COLO829 (cell line): ENCODE measurements at places on chromosomes 6 and 20.
A peak's percentile ranks its signal among the peaks of the same experiment; 100 is the strongest.

DNA sequence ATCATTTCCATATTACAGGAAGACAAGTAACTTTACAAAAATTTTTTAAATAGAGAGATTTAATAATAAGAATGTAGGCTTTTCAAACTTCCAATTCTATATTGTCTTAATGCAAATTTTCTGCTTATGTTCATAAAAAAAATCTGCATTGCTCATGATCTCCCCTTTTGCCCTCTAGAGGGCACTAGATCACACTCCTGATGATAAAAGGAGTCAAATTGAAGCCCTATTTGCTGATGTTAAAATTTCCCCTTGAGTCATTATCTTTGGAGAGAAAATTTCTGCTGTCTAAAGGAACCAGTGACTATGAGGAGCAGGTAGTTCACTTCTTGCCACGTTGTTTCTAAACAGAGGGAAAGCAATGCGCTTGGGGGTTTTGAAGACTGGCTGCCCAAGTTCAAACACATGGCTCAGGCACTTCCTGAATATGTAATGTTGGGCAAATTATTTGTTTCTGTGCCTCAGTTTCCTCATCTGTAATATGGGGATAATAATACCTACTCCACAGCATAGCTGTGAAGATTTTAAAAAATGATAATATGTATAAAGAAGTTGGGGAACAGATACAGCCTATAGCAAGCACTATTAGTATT, 874.2 kb downstream of the TFAP2A start:
- peak; percentile 69 for DNase-seq

DNA sequence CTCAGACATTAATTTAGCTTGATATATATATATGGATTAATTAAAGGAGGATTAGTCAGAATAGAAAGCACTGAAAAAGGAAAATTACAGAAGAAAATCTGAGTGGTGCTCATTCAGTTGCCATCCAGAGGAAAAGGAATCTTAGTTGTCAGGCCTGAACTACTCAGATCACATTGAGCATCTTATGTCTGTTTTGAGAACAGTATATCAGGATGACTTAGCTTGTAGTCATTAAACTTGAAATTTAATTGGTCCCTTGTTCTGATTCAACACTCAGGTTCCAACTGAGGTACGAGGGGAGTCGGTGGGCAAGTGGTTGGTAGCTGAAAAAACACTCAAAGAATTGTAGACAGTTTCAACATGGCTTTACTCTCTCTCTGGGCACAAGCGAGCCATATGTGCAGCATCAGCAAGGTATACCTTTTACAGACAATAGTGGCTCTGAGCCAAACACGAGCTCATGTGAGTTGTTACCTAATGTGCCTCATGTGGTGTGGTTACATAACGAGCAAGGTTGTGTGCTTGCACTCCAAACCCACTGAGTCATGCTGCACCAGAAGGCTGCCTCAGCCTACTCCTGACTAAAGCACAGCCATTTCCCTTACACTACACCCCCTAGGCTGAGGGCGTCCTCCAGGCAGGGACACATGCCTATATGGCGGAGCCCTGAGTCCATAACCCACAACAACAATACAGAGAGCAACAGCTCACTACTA, 73.0 kb upstream of the HMGN3 start:
- no peak for DNase-seq

GRCh38 chr6:137659871-137660270, 165.7 kb upstream of the OLIG3 start:
- no peak for DNase-seq

DNA sequence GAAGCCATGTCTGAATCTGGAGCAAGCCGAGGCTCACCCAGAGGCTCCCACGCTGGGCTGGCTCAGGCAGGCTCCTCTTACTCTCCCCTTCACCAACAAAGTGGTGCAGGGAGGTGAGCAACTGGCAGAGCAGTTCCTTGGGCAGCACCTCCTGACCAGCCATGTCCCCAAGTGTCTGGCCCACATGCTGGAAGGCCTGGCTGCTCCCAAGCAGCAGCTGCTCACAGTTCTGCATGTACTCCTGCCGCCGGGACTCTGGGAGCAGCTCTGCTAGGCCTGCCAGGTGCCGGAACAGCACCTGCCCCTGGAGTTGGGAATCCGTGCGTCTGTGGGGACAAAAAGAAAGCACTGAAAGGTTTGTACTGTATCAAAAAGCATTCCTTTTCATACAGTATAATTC, 57.1 kb upstream of the LYRM2 start:
- no peak for DNase-seq

- no peak for DNase-seq
Observed at GRCh38 chr6:31402324-31403282, 792 bp upstream of the MICA start.

DNA sequence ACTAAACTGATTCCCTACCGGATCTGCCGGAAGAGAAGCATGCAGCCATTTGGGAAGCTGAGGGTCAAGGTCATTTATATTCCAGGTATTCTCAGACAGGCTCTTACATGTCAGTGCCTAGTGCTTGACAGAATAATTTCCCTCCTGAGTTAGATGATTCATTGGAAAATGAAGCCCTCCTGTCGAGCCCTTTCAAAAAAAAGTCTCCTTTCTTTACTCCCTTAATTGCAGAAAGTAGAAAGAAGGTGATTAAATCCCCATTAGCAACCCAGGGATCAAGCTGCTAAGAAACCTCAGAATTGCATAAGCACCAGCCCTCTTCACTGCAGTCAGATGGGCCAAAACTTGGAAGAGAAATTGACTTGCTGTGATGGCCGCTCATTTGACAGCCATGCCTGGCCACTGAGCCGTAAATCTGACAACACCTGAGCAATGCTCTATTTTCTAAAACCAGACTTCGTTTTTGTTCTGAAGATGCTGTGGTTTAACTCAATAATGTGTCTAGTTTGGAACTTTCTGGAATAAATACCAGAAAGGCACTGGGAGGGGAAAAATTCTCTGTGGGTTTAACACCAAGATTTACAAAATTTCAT, 61.0 kb upstream of the ARMH2 start:
- DNase-seq: no peak

- DNase-seq: no peak
Observed at GRCh38 chr20:15439551-15439950, 1102.1 kb upstream of the FLRT3 start.

DNA sequence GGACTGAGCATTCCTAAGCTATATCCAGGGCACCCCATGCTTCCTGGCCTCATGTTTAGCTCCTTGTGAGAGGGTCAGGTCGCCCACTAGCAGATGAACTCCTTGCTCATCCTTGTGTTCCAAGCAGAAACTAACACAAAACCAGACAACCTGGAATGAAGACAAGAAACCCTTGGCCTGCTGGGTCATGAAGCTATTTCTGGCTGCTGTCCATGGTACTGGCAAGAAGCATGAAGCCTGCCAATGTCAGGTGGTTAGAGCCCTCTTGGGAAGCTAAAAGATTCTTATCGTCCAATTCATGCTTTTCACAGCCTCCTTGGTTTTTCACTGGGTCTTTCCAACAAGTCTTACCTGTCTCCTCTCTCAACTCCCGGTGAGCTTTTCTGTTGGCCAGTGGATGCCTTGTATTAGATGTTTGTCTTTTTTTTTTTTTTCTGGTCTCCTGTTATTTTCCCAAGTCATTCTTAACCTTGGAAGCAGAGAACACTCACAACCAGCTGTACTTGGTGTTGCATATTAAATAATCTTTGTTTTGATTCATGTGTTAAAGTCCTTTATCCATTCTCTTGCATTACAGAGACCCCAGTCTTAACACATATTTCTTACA, 180.3 kb downstream of the ANKRD60 start:
- peak; percentile 61 for DNase-seq

GRCh38 chr6:117389227-117390057, 36.3 kb downstream of the ROS1 start:
- no peak for DNase-seq

DNA sequence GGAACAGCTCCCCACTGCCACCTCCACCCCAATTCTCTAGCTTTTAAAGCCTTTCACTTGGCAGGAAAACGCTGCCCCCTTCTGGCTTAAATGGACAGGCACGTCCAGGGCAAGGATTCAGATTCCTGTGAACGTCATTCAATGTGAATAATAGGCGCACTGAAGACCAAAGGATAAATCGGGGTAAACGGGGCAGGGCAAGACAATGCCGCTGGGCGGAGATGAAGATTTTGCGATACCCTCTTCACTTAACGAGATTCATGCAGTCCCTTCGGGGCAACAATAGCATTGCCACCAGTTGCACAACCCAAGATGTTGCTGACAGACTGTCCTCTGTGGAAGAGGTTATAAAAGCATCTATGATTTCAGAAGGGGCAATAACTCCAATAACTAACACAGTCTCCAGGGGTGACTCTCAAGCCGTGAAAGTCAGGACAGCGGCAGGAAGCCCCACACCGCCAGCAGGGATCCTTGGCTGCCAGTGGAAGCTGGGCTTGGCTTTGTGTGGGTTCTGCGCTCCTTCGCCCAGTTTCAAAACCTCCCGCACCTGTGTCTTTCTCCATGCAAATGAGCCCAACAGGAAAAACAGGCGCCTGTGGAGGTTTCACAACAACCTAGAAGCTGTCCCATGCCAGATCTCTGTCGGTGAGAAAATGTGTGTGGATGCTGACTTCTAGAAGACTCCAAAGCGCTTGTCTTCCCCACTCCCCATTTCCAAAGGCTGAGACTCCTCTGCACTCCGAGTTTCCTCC, 291.8 kb downstream of the BMP7 start:
- DNase-seq: peak; percentile 70

GRCh38 chr6:60668428-60668827, 1617.6 kb downstream of the KHDRBS2 start:
- no peak for DNase-seq

DNA sequence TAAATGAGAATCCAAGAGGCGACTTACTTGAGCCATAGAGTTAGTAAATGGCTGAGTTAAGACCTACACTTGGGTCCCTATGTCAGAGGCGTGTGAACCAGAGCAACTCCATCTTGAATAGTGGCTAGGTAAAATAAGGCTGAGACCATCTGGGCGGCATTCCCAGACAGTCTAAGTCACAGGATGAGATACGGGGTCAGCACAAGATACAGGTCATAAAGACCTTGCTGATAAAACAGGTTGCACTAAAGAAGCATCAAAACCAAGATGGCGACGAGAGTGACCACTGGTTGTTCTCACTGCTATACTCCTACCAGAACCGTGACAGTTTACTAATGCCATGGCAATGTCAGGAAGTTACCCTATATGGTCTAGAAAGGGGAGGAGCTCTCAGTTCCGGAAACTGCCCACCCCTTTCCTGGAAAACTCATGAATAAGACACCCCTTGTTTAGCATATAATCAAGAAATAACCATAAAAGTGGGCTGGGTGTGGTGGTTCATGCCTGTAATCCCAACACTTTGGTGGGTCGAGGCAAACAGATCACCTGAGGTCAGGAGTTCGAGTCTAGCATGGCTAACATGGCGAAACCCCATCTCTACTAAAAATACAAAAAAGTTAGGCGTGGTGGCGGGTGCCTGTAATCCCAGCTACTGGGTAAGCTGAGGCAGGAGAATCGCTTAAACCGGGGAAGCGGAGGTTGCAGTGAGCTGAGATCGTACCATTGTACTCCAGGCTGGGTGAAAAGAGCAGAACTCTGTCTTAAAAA, 43.9 kb upstream of the EEF1A1 start:
- DNase-seq: no peak

GRCh38 chr6:98498144-98498775, 336.1 kb upstream of the POU3F2 start:
- DNase-seq: peak; percentile 40

DNA sequence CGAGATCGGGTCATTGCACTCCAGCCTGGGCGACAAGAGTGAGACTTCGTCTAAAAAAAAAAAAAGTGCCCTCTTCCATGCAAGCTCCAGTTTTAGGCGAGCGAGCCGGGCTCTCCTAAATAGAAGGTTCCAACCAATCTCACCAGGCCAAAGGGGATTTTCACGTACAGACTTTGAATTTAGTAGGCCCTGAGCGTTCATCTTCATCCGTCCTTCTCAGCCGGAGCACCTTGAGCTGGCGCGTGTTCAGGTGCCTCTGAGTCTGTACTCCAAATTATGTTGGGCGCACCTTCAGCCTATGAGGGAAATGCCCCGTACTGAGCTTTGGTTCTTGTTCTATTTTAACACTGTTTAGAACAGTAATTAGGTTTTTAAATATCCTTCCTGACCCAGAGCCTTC, 817 bp upstream of the TAP2 start:
- no peak for DNase-seq

GRCh38 chr6:23562554-23562953, 563.5 kb upstream of the NRSN1 start:
- DNase-seq: no peak

GRCh38 chr6:1162367-1163275, 149.3 kb upstream of the FOXQ1 start:
- no peak for DNase-seq

DNA sequence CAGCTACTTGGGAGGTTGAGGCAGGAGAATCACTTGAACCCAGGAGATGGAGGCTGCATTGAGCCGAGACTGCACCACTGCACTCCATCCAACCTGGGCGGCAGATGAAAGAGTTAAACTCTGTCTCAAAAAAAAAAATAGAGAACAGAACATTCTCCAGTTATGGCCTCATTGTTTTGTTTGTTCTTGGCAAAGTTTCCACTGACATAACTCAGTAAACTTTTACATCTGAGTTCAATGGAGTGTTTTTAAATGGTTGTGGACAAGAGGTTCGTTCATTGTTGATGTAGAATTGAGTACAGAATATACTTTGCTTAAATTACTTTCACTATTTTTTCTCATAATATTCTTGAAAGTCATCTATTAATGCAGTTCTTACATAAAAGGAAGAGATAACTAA, 42.2 kb upstream of the IFNGR1 start:
- DNase-seq: no peak

GRCh38 chr6:124961777-124962638, at the start of gene RNF217:
Gene RNF217 (plus strand): TSS chr6:124962437. CDS start chr6:124962545, 108 bp downstream.
- peak; percentile 24 for DNase-seq

DNA sequence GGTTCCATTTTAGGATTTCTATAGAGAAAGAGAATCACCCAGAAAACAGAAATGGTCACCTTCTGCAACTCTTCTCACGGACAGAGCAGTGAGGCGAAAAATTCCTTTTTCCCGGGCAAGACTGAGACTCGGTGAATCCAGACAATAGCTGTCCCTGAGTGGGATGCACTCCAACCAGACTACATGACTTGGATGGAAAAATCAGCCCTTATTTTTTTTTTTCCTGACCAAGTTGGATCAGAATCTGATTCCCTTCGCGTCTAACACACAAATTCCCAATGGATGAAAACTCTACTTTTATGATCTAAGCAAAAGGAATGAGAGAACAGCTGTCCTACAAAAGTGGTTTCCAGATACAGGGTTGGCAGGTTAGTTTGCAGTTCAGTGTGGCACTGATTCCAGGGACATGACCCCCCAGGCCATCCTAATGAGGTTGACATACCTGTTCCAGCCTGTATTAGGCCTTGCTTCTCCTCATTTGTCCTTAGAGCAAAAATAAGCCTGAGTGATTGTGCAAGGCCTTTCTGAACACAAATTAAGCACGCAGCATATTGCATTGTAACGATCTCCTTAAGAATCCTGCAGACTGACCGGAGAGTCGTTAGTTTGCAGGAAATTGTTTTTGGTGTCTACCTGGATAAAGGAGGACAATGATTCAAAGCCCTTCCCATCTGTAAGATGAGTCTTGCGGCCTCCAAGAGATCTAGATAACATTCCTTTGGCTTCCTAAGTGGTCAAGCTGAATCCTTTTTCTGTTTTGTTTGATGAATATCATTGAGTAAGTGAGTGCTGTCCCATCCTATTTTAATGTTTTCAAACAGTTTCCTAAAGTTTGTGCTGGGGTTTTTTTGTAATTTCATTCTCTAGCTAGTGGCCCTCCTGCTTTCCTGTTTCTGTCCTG, 1.5 kb upstream of the NEDD9 start:
- DNase-seq: no peak

GRCh38 chr6:144474290-144474689, 189.2 kb downstream of the UTRN start:
- DNase-seq: no peak

GRCh38 chr6:139436200-139436956, 61.9 kb upstream of the CITED2 start:
- DNase-seq: peak; percentile 30
